Neural progenitor cell (in vitro differentiated cells): ENCODE measurements at places on chromosomes 1 and 21.

DNA sequence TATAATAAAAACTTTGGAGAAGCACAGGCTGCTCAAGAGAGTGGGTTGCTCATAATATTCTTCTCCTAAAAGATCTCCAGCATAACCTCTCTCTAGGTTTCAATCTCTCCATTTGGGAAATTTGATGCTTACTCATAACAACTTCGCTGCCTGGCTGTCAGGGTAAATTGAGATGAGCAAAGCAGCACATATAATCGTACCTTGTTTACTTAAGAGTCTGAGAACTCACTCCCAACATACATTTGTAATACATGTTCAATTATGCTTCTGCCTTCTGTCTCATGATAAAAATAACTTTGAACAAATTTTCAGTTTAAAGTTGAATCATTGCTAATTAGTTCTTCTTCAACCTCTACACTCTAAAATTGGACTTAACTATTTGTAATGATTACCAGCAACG, 68.9 kb downstream of the DUSP10 start:
- no peak for DNase-seq

DNA sequence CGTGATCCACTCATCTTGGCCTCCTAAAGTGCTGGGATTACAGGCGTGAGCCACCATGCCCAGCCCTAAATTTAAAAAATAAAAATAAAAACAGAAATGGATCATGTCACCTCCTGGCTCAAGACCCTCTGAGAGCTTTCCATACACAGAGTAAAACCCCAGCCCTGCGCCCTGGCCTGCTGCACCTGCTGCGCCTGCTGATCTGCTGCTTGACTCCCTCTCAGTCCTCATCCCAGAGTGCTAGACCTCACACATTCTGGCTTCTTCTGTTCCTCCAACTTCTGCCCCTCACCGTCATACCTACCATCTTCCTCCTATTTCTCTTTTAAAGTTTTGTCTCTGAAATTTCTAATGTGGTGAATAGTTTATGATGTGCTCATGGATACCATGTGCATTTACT, 42.7 kb upstream of the DIPK1A start:
- DNase-seq = no peak

DNA sequence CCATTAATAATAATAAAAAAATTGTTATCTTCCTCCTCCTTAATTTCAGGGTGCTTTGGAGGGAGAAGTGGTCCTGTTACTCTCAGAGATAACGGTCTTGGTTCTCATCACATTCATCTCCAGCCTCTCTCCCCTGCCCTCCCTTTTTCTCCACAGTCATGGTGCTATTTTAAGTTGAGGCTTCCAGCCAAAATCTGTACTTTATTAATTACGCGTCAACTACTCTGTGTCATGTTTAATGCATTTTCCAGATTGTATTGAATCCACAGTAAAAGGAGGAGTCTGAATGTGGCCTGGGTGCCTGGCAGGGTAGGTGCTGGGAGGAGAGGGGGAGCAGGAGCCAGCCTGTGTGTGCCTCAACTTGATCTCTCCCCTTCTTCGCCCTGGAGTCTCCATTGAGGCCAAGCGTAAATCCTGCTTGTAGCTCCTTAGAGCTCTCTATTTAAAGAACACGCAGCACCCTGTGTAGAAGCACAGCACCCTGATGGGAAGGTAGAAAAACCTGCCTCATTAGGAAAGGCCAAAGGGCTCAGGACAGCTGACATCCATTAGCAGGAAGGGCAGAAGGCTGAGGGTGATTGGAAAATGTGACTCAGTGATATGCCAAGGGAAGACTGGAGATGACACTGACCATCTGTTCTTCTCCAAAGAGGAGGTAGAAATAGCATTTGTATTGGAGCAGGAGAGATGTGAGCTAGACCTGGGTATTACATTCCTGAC, 82.4 kb downstream of the PLXNA2 start:
- DNase-seq = no peak

DNA sequence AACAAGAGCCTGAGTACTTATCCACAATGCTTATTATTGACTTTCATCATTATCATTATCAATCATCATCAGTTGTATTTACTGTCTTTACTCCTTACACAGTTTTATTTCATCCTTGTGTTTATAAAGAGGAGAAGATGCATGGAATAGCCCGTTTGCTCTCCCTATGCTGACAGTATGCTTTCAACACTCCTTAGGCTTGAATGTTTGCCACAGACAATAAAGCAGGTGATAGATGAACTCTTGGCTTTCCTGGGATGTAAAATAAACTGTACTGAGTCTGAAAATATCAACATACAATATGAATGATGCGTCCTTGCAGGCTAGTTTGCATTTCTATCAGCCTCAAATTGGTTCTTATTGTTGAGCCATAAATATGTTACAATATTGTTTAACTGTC, 891.8 kb upstream of the NCAM2 start:
- no peak for DNase-seq

GRCh38 chr1:216794586-216794985, 71.4 kb upstream of the ESRRG start:
- no peak for DNase-seq

- no peak for DNase-seq
Observed at GRCh38 chr1:172670791-172671190, 11.9 kb downstream of the FASLG start.

DNA sequence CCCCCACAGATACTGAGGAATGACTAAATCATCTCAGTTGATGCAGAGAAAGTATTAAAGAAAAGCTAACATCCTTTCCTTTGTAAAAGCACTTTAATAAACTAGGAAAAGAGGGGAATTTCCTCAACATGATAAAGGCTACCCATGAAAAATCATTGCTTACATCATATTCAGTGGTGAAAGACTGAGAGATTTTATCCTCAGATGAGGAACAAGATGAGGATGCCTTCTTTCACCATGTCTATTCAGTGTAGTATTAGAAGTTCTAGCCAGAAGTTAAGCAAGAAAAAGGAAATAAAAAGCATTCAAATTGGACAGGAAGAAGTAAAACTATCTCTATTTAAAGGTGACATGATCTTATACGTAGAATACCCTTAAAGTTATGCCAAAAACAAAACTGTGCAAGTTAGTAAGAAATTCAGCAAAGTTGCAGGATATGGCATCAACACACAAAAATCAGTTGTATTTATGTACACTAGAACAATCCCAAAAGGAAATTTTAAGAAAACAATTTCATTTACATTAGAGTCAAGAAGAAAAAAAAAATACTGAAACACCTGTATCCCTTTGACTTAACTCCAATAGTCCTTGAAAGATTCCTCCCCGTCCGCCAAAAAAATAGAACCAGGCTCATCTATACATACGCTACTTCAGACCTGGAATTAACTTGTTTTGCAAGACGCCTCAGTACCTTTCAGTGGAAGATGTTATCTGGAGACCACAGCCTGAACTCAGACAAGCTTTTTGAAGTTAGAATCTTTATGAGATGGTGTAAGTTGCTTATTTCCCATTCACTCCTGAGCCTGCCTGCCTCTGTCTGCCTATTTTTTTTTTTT, 17.5 kb downstream of the ZMYM4 start:
- DNase-seq = no peak

DNA sequence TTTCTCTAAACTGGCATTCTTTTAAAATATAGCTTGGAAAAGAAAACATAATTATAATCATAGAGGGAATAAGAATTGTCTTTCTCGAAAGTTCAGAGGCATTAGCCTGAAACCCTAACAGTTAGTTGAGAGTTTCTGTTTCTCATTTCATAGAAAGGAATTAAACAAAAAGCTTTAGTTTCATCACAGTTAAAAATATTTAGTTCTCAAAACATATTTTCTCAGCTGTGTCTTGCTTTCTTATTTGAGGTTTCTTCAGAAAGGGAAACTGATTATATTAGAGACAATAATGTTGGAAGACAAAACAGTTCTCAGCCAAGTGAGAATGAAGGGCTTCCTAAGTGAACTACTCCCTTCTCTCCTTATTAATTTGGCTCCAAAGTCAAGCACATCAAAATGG, 75.4 kb upstream of the C1orf105 start:
- no peak for DNase-seq

- no peak for DNase-seq
Observed at GRCh38 chr21:32382108-32382644, 10.6 kb downstream of the URB1 start.
